ENCODE measurements at places on chromosomes 6 and 20. TPM values are rescaled to one million over a fixed set of nuclear protein-coding genes. Genes with fewer than 3 reads are reported as not detected.

Gene LPA
- total RNA-seq: not detected

Gene C6orf132
- 3.4 TPM for total RNA-seq

- no peaks in the 10 kb centered on the region for H3K27me3 ChIP-seq
- no peaks in the 10 kb centered on the region for H3K36me3 ChIP-seq
- H3K4me3 ChIP-seq: no peak overlapping the region
- DNase-seq: no peak
- H3K4me1 ChIP-seq: peaks cover 13% of the 10 kb centered on the region
Observed at GRCh38 chr20:53128004-53128403, 155.8 kb downstream of the TSHZ2 start.

- no peak overlapping the region for H3K27ac ChIP-seq
- no peak overlapping the region for H3K4me3 ChIP-seq
- no peak for DNase-seq
- no peaks in the 10 kb centered on the region for H3K4me1 ChIP-seq
Observed at GRCh38 chr6:2658788-2659187, 91.9 kb downstream of the MYLK4 start.

DNA sequence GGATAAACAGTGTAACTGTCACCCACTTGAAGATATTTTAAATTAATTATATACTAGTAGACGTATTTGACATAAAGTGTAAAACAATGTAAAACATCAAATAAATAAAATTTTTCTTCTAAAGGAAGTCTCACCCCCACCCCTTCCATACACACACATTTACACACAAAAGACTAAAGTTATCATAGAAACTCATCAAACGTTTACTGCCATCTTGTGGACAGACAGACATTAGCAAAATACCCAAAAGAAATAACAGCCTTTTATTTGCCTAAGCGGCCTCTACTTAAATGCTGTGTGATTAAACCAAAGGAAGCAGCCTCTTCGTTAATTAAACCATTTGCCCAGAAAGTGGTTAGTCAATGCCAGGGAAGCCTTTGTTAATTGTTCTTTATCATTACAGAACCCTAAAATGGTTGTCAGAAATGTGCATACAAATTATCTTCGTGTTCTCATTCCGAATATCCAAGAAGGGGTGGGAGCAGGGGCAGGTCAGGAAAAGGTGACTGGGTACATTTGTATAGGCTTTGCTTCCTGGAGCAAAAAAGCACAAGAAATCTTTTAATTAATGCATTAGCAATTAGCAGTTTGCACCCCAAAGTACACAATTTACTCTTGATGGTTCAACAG is 176.2 kb upstream of the SASH1 start:
- no peak for DNase-seq
- no peak overlapping the region for H3K4me3 ChIP-seq
- H3K27me3 ChIP-seq: no peaks in the 10 kb centered on the region
- no peaks in the 10 kb centered on the region for H3K4me1 ChIP-seq
- no peaks in the 10 kb centered on the region for H3K36me3 ChIP-seq

- H3K4me3 ChIP-seq: no peak overlapping the region
- H3K27ac ChIP-seq: no peak overlapping the region
- H3K4me1 ChIP-seq: no peaks in the 10 kb centered on the region
- no peaks in the 10 kb centered on the region for H3K27me3 ChIP-seq
- no peak for DNase-seq
Observed at GRCh38 chr6:24951811-24952299, 16.1 kb upstream of the RIPOR2 start.

- H3K27me3 ChIP-seq: no peaks in the 10 kb centered on the region
- no peak for DNase-seq
- no peaks in the 10 kb centered on the region for H3K36me3 ChIP-seq
- no peak overlapping the region for H3K27ac ChIP-seq
Observed at GRCh38 chr20:6580486-6580885, 187.0 kb upstream of the BMP2 start.

All from heart left ventricle (tissue), 16 donors.